ENCODE measurements at places on chromosomes 16 and 17.

- no peak for DNase-seq
These were observed 409.7 kb downstream of the SNX29 start for GRCh38 chr16:12386192-12386591.

- no peak for DNase-seq
These were observed 27.5 kb downstream of the TRPV3 start for GRCh38 chr17:3529817-3530741.

DNA sequence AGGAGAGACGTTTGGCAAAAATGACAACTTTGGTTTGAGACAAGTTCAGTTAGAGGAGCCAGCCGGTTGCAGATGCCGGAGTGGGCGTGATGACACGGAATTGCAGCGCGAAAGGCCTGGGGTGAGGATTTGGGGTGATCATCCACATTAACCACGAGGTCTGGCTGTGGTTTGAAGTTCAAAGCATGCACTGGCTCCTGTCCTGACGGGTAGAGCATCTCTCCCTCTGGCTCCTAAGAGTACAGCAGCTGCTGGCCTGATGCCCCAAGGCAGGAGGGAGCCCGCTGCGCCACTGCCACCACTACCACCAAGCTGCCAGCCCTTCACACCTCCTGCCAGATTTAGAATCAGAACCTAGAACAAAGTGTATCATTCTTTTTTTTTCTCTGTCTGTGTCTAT lies 3.7 kb downstream of the RHBDL3 start:
- DNase-seq: no peak

GRCh38 chr16:12900156-12900555 lies 1.2 kb upstream of the SHISA9 start:
- DNase-seq: no peak

- no peak for DNase-seq
These were observed 871.6 kb upstream of the GOT2 start for GRCh38 chr16:59605706-59606105.

DNA sequence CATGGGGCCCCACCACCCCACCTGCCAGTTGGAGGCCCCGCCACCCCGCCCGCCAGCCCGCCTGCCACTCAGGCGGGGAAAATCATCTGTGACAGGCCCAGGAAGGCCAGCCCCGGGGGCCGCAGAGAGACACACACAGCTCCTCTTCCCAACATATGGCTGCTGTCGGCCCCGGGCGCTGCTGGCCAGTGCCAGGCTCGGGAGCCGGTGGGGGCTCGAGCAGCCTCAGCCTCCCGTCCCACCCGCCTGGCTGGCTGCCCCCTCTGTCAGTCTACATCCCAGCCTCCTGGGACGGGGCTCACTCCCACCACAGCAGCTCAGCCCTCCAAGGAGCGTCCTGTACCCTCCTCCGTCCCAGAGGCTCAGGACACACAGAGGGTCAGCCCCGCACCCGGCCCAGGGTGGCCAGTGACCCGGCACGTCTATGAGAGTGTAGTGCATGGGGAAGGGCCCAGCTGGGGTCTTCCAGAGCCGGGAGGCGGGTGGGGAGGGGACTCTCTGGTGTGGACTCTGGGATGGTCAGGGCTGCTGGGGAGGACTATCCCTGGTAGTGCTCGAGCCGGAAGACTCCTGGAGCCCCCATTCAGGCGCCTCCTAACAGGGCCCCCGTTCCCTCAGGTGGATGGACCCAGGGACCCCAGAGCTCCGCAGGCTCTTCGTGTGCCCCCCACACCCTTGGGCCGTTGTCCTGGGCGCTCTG lies 3.6 kb upstream of the PRR35 start:
- no peak for DNase-seq

GRCh38 chr17:27569257-27569722 lies 61.7 kb upstream of the LGALS9 start:
- DNase-seq: peak; percentile 70

- DNase-seq: no peak
These were observed 6.2 kb downstream of the SLC47A1 start for GRCh38 chr17:19539841-19540311.

GRCh38 chr17:142102-142661 lies 4.8 kb downstream of the SCGB1C2 start:
- peak; percentile 46 for DNase-seq

GRCh38 chr17:55783684-55784245 lies 32.9 kb downstream of the PCTP start:
- DNase-seq: no peak

DNA sequence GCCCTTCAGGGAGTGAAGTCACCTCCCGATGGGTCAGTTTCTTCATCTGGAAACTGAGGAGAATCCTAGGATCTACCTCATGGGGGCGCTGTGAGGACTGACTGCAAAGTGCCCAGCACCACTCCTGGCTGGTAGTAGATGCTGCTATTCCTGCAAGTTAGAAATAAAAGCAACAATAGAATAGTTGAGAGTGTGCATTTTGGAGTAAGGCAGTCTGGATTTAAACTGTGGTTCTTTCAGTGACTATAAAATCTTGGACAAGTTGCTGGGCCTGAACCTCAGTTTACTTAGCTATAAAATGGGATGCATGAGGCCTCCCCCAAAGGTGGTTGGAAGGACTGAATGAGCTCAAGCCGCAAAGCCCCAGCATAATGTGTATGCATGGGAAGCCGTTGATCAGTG lies 70.6 kb downstream of the CYB5B start:
- DNase-seq: peak; percentile 37

DNA sequence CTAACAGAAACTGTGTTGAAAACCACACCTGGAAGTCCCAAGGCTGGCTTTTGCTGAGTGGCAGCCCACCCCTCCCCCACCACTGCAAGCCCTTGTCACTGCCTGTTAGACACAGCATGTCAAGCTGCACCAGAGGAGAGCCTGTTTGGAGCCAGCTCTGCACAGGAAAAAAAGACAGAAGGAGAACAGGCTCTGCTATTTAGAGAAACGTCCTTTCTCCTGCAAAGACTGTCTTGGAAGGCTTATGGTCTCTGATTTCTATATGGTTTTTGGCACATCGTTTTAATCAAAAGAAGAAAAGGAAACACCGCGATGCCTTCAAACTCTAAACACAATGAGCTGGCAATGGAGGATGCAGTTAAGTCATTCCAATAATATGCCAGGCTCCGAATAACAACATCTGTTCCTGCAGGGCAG lies 275.5 kb downstream of the MAP2K4 start:
- DNase-seq: no peak

DNA sequence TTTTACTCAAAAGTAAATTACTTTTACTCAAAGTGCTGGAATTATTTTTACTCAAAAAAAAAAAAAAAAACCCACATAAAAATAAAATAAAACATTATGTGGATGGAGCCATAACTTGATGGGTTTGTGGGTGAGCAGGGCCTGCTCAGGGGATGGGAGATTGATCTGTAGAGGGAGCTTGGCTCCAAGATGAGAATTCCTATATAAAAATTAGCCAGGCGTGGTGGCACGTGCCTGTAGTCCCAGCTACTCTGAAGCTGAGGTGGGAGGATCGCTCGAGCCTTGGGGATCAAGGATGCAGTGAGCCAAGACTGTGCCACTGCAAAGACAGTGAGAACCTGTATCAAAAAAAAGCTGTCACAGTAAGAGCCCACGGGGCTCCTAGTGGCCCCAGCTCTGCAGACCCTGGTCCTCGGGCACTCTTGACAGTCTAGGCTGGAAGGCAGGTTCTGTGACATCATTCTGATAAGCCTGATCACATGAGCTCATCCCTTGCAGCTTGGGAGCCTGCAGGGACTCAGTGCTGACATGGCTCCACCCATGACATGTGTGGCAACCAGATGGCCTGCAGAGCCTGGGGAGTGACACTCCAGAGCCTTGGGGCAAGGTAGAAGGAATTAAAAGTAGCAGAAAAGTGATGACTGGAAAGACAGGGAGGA lies 42.5 kb downstream of the ST3GAL2 start:
- no peak for DNase-seq

DNA sequence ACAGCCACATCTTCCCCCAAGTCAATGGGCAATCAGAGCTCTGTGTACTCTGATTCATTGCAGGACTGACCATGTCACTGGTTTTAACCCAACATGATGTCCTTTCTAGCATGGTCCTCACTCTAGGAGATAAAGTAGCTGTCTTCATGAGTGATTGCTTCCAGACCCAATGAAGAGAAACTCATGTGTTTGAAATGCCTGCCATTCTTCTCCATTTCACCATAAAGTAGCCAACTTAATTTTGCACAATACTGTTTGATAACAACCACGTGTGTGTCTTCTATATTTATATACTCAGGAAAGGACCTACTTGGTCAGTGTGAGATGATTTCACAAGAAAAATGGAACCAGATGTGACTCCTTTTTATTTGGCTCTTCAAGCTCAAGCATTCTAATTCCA lies 172.5 kb downstream of the AXIN2 start:
- no peak for DNase-seq

DNA sequence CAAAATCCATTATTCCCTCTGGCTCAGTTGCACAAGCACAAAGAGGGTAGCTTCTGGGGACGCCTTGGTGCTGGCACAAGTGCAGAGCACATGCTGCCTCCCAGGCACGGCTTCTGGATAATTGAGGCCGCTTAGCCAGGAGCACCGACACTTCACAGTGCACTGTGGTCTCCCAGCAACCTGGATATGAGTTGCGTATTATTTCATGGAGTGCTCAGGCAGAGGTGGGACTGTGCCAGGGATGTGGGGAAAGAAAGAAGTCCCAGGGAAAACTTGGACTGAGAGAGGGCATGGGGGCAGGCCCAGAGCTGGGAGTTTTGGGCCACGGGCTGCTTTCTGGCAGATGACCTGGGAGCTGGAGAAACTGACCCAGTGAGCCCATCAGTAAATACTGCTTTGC lies 37.5 kb downstream of the MPRIP start:
- DNase-seq: no peak

DNA sequence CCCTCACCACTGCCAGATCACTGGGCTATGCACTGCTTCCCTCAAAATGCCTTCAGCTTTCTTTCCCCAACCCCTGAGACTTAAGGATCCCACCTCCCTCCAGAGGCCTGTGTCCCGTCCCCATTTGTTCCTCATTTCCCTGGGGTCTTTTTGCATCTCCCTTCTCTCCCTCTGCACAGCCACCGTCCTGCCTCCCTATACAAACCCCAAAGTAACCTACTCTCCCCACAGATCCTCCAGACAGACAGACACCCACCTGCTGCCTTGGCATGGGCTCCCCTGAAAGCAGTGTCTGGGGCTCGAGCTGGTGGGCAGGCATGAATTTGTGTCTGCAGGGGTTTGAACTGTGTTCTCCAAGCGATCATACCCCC lies 69.4 kb upstream of the TNRC6C start:
- no peak for DNase-seq

- DNase-seq: no peak
These were observed 4.4 kb upstream of the ZNF469 start for GRCh38 chr16:88378401-88378800.

Measured in activated T-cell treated with anti-CD3 and anti-CD28 coated beads, Interleukin-2, amount 50 U/mL, for 24 hours (primary cell).